Umbilical cord (tissue), 2 donors: ENCODE measurements at places on chromosomes 16 and 17. TPM values are rescaled to one million over a fixed set of nuclear protein-coding genes. Genes with fewer than 3 reads are reported as not detected.

RTN4RL1 gene
- total RNA-seq: not detected

SLFN14 gene
- 4.8 TPM for total RNA-seq

GDPD1 gene
- not detected for total RNA-seq

KRT35 gene
- not detected for total RNA-seq

C17orf107 gene
- total RNA-seq: 11.3 TPM

TBC1D26 gene
- total RNA-seq: 12.0 TPM

CHRNE gene
- not detected for total RNA-seq

UMOD gene
- 2.6 TPM for total RNA-seq

NME3 gene
- total RNA-seq: 33.0 TPM

- no peak for DNase-seq
These were observed 7.4 kb upstream of the SCIMP start for GRCh38 chr17:5241861-5242671.

DNA sequence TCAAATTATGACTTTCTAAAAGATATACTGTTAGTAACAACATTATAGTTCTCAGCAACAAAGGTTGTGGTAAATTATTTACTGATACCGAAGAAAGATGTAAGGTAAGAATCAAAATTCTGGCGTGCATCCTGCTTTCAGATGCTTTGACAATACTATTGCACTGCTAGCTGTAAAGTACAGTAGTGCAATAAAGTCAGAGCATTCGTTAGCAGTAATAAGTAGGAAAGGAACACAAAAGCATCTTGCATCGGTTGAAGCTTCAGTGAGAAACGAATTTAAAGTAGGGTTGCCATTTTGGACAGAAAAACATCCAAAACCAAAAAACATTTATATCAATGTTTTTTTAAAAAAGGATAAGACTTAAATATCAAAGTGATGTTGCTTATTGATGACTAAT lies 4.0 kb downstream of the SKA2 start:
- DNase-seq: no peak

GRCh38 chr17:13597723-13598347 lies 3.9 kb downstream of the HS3ST3A1 start:
- peak; percentile 46 for DNase-seq

DNA sequence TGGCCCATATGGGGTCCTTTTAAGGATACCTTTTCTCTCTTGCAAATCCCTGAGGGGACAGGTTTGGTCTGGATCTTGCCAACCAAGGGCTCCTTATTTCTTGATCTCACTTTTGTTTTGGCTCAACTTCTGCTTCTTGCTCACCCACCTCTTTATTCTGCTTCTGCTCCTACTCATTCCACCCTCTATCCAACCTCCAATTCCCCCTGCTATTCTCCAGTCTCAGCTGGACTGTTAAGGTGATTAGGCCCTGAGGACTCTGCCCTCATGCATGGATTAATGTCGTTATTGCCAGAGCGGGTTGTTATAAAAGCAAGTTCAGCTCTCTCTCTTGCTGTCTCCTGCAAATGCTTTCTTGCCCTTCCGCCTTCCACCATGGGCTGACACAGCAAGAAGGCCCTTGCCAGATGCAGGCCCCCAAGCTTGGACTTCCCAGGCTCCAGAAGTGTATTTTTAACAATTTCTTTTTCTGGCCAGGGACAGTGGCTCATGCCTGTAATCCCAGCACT lies 29.8 kb downstream of the LAT start:
- no peak for DNase-seq

- DNase-seq: no peak
These were observed 5.2 kb downstream of the IL21R start for GRCh38 chr16:27407133-27407532.

- DNase-seq: no peak
These were observed 18.1 kb upstream of the IRF8 start for GRCh38 chr16:85880861-85881260.

GRCh38 chr16:66691234-66691633 lies 5.3 kb downstream of the CMTM4 start:
- no peak for DNase-seq

DNA sequence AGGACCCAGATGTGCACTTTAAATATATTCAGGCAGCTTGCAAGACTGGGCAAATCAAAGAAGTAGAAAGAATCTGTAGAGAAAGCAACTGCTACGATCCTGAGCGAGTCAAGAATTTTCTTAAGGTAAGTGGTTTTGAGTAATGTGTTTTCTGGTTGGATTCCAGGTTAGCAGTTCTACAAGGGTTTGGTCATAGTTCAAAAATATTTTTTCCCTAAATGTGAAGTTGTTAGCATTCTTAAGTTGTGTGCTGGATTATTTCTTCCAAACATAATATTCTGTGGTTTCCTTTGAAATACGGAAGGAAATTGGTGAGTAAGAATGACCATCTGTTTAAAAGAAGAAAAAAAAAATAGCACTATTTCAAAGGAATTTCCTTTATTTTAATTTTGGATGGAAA lies 38.4 kb downstream of the PTRH2 start:
- peak; percentile 13 for DNase-seq

- no peak for DNase-seq
These were observed 23.2 kb downstream of the TMEM186 start for GRCh38 chr16:8774208-8774607.

DNA sequence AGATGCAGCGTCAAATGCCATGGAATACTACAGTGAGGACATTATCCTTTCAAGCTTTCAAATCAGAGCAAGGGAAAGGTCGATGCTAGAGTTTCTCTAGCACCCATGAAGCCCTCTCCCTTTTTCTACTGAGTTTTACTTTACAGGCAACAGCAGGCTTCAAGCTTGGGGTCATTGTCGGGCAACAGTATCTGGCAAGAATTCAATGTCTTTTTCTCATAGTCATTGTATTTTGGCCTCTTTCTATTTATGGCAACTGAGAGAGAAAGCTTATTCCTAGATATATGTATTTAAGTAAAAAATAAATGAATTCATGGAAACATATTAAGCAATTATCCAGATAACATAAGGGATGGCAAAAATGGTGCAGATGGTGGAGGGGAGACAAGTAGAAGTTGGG lies 364 bp upstream of the CETP start:
- DNase-seq: peak; percentile 39

DNA sequence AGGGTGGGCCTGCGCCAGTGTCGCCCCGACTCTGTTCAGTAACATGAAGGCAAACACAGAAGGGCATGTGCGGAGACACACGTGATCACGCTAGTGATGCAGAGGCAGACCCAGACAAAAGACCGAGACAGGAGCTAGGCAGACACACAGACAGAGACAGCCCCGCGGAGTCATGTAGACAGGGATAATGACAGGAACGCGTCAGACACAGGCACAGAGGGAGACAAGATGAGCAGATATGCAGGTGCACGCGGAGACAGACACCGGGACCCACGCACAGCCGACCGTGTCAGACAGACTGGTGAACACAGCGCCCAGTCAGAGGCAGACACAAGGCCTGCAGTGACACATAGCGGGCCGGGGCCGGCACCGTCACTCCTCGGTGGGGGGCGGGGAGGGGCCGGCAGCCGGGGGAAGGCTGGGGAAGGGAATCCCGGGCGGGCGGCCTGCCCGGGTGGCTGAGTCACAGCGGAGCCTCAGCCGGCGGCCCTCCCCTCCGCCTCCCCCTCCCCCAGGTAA lies 7.4 kb downstream of the KDM6B start:
- peak; percentile 94 for DNase-seq

DNA sequence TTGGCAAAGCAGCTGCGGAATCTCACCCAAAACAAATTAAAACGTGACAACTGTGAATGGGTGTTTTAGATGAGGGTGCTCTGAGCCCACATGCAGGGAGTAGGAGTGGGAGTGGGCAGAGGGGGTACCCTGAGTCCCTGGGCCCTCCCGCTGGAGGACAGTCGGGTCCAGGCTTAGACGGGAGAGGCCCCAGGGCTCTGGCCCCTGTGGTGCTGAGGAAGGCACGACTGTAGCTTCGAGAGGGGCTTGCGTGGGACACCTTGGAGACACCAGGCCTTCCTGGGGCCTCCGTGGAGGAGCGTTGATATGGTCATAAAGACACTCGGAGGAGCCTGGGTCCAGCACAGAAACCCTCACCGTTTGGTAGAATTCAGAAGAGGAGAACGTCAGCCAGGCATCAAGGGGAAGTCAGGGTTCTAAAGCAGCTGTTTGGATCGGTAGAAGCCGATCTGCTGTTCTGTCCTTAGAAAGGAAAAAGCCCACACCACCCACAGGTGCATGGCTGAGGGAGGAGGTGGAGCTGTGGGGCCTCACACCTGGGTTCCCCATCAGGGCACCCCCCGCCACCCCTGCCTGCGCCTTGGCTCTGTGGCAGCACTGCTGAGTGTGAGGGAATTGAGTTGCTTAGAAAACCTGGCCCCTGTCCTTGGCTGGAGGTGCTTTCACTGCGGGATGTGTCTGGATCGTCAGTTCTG lies 18.4 kb downstream of the DBNDD1 start:
- no peak for DNase-seq

DNA sequence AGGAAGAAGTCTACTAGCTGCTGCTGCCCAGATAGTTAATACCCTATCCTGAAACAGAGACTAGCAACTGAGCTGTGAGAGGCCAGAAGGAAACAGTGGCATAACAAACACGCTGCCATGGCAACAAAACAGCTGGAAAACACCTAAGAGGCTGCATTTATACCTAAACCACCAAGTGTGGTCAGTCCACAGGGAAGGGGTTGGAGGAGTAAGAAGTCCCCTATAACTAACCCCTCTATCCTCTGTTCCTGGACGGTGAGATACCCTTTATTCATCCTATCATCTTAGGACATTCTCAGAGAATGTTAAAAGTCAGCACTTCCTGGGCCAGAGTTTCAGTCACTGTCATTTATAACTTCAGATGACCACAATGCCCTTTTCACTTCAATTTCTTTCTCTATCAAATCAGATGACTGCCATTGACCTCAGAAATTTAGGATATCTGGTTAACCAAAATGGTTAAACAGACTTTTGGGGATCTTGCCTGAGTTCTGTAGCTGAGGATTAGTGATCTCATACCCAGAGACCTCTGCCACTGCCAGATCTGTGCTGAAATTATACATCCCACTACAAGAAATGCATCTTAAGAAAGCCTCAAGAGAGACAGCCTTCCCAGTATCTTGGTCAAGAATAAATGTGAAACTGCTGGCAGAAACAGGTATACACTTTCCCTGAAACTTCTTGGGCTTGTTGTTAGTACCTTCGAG lies 36.2 kb downstream of the STH start:
- no peak for DNase-seq

DNA sequence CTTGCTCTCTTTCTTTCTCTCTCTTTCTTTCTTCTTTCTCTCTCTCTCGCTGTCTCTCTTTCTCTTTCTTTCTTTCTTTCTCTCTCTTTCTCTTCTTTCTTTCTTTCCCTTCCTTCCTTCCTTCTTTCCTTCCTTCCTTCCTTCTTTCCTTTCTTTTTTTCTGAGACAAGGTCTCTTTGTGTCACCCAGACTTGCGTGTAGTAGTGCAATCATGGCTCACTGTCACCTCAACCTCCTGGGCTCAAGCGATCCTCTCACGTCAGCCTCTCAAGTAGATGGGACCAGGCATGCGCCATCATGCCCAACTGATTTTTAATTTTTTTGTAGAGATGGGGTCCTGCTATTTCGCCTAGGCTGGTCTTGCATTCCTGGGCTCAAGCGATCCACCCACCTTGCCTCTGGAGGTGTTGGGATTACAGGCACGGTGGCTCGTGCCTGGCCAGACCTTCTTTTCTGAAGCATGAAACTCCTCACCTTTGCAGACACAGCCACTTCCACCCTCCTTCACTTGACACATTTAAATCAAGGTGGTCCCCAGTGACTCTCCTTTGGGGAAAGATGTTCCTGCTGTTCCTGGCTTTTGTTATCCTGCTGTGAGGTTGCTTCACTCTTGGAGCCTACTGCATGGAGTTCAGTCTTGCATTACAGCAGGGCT lies 26.8 kb upstream of the NKD1 start:
- DNase-seq: no peak

GRCh38 chr16:87309620-87310525 lies 7.3 kb downstream of the C16orf95 start:
- no peak for DNase-seq

GRCh38 chr16:11128211-11129141 lies 127.5 kb downstream of the SOCS1 start:
- DNase-seq: peak; percentile 92

DNA sequence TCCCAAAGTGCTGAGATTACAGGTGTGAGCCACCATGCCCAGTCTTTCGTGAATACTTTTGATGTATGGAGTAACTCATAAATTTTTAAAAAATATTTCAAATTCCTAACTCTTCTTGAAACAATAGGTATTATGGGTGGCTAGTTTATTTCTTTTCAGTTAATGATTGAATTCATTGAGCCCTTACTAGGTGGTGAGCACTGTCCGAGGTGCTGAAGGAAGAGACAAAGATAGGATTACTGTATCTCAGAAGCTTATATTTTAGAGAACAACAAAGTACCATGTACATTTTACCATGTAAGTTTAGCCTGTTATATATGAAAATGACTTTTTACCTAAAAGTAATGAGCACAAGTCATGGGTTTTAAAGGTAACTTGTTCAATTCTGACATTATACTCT lies 418.3 kb downstream of the NPIPA7 start:
- DNase-seq: no peak

DNA sequence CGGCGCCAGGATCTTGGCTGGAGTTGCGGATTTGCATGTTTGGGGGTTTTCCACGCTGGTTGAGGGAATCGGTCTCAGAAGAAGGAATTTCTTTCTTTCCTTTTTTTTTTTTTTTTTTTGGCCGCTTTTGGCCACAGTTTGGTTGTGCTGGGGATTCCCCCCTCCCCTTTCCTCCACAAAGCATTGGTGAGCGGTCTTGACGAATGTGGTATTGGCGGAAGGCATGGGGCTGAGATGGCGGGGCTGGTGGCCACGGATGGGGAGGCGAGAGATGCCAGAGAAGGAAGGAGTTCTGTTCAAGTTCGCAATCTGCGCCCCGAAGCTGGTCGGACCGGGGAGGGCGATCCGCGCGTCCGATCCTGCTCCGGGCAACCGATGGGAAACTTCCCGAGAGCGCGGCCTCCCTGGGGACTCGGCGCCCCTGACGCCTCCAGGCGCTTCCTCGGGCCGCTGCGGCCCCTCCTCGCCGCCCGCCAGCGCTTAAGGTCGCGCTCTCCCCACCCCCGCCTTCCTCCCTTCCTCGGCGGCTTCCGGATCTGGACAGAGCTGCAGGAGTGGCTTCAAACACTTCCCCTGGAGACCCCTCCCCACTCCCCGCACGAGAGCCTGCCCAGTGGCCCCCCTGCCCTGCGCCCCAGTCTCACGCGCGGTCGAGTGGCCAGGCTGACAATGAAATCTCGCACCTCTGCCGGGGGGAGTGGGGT lies 43.2 kb downstream of the RAI1 start:
- peak; percentile 65 for DNase-seq

- DNase-seq: no peak
These were observed 1.1 kb upstream of the NTN1 start for GRCh38 chr17:9020096-9020823.

GRCh38 chr16:30407102-30407803 lies at the start of gene ZNF771:
TSS of gene ZNF771 (plus strand) at chr16:30407606. CDS start at chr16:30408054, 448 bp downstream.
- DNase-seq: peak; percentile 94

- no peak for DNase-seq
These were observed 37.2 kb downstream of the GRIN2C start for GRCh38 chr17:74822335-74822938.
